SK-N-SH (cell line): ENCODE measurements at places on chromosomes 1 and 21.

GRCh38 chr1:118812555-118812954 lies 175.6 kb downstream of the TBX15 start:
- DNase-seq, result no peak

DNA sequence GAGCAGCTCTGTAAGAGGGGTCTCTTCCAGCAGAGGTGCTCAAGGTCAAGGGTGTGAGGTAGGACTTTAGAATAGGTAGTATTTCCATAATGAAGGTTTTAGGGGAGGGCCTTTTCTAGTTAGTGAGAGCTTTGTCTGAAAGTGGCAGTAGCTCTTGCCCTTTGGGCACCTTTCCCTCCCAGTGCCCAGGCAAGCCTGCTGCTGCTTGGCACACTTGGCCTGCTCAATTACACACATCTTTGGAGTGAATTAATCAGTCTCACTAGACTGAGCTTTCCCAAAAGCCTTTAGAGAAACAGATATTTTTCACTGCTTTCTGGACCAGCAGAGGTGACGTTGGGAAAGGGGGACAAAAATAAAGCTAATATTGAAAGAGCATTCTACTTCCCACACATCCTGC lies 48.0 kb downstream of the MAB21L3 start:
- DNase-seq, result no peak

GRCh38 chr21:45050797-45051489 lies 23.4 kb upstream of the ADARB1 start:
- DNase-seq, result no peak

DNA sequence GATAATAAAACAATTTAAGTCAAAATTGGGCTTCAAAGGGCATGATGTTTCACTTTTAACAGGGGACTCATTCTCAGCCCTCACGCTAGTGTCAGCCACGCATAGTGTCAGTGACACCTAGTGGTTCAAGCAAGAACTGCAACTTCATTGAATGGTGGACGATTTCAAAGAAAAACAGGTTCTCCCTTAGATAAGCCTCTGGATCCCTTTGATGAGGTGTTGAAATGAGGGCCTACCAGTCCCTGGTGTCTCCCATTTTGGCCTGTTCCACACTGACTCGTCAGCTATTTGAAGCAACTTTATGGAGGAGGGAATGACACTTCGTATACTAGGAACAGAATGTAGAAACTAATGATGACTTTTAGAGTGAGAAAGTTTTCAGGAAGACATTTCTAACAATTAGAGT lies 56.2 kb downstream of the FCRL5 start:
- peak; percentile 42 for DNase-seq

DNA sequence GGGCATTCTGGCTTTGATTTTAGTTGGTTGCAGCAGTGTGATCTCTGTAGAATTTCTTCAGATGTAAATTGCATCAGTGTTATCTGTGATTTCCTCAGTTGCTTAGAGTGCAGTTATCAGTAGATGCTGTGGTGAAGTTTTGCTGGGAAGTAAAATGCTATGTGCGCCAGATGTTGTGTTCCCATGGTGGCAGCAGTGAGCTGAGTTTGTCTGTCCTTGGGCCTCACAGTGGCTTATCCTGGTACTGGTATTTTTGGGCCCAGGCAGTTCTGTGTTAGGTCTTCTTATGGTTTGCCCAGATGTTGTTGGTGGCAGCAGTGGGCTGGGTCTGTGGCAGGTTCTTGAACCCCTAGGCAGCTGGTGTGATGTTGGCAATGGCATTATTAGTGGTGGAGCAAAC lies 1242.1 kb downstream of the PLA2G4A start:
- no peak for DNase-seq

DNA sequence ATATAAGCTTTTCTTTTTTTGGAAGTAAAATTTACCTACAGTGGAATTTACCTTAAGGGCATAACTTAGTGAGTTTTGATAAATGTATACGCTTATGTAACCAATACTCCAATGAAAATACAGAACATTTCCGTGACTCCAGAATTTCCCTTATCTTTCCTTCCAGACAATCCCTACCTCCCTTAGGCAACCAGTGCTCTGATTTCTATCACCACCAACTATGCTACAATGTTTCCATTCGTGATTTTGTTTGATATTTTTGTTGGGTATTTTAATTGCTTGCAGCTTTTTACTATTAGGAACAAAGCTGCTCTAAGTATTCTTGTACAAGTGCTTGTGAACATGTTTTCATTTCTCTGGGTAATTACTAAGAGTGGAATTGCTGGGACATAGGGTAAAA lies 14.6 kb downstream of the IFT25 start:
- DNase-seq, result no peak

DNA sequence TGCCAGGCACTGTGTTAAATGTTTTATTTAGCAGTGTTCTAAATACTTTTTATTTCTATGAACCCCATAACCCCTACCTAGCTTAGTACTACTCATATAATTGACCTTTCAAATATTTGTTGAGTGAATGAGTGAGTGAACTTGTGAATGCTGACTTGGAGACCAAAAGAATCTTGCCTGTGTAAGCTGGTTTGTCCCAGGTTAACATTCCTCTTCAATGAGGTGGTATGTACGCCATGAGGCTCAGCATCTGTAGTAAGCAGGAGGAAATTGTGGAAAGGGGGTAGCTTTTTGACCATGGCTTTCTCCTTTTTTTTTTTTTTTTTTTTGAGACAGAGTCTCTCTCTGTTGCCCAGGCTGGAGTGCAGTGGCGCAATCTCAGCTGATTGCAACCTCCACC lies 14.6 kb downstream of the MED18 start:
- DNase-seq, result no peak

DNA sequence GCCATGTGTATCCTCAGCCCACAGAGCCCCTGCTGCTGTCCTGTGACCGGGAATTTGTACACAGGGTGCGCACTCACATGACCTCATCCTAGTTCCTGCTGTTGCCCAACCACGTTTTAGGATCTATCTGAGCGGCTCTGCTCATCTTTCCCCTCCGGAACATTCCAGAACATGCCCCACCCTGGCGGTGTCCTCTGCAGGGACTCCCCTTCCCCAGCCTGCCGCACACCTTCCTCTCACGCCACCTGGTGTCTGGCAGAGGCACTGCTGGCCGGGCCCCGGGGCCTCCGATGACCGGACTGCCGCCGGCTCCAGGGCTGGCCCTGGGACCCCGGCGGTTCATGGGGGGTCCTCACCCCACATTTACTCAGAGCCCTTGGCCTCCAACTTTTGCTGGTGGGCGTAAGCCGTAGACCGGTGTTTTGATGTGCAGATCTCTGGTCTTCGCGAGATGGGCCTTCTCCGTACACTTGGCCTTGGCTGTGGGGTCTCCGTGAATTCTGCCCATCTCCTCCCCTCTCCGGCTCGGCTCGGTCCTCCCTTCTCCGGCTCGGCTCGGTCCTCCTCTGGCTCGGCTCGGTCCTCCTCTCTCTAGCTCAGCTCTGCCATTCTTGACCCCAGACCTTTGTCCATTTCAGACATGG lies 29.5 kb downstream of the ARHGEF16 start:
- DNase-seq, result peak; percentile 83

- DNase-seq, result no peak
These were observed 45.0 kb downstream of the XCL1 start for GRCh38 chr1:168621356-168621755.

- peak; percentile 36 for DNase-seq
These were observed 20.0 kb upstream of the IGSF5 start for GRCh38 chr21:39724944-39725343.

DNA sequence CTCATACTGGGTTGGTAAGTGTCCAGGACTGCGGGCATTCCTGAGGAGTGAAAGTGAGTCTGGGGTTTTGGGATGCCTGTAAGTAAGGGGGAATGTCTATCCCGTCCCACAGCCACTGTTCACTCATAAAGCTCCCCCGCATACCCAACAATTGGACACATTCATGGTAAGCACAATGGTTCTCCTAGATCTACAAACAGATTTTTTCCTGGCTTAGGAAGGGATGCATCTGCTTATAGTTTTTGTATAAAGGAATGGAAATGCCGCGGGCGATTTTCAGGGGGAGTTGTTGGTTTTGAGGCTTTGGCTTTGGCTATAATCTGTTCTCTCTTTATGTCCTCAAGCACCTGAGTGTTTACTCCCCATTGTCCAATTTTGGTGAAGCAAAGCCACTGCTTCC lies 7.1 kb downstream of the ERVH48-1 start:
- DNase-seq, result no peak

- no peak for DNase-seq
These were observed 13.3 kb downstream of the TESK2 start for GRCh38 chr1:45477646-45478045.

DNA sequence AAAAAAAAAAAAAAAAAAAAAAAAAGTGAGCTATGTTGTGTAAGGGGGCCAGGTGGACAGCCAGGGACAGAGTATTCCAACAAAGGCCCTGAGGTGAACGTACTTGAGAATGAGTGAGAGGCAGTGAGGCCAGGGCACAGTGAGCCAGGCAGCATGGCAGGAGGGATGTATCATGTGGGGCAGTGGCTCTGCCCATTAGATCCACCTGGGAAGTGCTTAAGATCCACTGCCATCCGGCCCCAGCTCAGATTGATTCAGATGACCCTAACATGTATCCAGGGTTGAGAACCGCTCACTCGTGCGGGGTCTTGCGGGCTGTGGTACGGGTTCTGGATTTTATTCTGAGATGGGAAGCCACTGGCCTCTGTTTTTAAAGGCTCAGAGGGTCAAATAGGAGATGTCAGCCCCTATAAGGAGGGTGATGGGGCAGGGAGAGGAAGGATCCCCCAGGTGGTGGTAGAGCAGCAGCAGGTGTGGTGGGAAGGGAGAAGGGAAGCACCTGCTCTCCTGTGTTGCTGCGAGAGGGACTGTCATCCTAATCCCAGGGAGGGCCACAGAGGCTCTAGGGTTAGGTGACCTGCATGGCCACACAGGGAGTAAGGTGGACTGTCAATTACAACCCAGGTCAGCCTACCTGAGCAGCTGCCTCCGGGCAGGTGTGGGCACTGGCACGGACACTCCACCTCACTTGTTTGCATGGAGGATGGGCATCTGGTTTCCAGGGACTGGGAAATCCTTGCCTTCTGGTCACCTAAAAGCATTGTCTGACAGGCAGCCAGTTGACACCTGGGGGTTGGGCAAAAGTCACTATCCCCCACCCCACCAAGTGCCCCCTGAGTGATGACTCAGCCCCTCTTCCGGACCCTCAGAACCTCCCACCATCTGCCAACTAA lies 31.6 kb downstream of the CDK18 start:
- peak; percentile 4 for DNase-seq

GRCh38 chr1:66503841-66504470 lies 30.0 kb upstream of the SGIP1 start:
- DNase-seq, result peak; percentile 53

DNA sequence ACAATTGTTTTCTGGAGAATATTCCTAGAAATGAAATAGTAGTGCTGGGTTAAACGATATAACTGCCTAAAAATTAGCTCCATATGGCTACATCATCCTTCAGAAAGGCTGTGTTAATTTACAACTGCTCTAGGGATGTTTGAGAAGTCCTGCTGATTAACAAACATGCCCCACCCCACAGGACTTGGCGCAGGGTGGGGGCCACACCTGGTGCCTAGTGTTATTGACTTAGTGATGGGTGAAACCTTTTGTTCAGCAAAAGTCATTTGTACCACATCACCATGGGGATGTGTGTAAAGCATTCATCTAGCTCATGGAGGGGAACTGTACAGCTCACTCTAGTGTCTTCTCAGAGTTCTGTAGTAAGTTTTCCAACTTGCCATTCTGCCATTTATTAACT lies 492.8 kb downstream of the CAMTA1 start:
- DNase-seq, result no peak

- no peak for DNase-seq
These were observed 29.0 kb downstream of the STUM start for GRCh38 chr1:226577401-226578180.

DNA sequence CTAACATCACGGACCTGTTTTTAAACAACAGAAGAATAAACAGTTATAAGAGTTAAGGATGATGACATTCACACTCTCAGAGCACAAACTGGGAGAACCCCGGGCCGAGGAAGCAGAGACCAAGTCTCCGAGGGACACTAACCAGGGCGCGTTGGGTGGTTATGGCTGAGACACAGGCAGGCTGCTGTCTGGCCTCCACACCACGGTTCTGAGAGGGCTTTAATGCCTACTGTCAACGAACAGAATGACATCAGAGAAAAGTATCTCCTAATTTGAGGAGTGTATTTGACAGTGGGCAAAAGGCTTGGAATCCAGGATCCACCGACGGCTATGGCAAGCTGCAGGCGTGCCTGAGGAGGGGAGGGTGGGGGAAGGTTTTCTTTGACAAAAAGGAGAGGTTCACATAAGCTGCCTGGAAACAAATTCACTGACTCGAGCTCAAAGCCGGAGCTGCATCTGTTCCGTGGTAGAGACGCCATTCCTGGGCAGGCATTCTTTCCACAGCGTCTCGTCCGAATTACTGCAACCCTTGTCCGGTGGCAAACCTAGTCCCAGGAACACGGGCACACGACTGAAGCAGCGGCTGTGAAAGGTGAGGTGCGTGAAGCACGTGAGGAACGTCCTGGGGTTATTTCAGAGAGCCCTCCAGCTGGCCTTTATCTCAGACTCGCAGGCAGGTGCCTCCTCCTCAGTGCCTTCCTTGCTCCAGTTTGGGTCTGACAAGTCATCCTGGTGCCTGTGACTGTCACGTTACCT lies 9.4 kb downstream of the POFUT2 start:
- no peak for DNase-seq

DNA sequence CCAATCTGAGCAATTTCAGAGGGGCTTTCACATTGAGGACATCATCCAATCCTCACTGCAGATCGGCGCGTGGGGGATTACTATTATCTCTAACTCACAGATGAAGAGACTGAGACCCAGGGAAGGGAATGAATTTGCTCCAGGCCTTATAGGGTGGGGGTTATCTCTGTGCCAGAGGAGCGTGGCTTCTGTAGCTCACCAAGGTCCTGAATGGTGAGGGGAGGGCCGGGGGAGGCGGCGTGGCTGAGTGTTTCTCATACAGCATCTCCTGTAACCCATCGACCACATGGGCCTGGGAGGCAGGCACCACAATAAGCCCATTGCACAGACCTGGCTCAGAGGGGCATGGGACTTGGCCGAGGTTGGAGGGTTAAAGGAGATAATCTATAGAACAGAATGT lies 143.0 kb upstream of the KLHDC7A start:
- DNase-seq, result no peak

GRCh38 chr1:246482805-246483568 lies 24.1 kb downstream of the SMYD3 start:
- no peak for DNase-seq

- DNase-seq, result no peak
These were observed 27.5 kb downstream of the TRPM2 start for GRCh38 chr21:44380876-44381275.

GRCh38 chr1:82225421-82226185 lies 424.9 kb downstream of the ADGRL2 start:
- DNase-seq, result no peak

- no peak for DNase-seq
These were observed 39.3 kb downstream of the PLEKHA6 start for GRCh38 chr1:204320382-204320804.

DNA sequence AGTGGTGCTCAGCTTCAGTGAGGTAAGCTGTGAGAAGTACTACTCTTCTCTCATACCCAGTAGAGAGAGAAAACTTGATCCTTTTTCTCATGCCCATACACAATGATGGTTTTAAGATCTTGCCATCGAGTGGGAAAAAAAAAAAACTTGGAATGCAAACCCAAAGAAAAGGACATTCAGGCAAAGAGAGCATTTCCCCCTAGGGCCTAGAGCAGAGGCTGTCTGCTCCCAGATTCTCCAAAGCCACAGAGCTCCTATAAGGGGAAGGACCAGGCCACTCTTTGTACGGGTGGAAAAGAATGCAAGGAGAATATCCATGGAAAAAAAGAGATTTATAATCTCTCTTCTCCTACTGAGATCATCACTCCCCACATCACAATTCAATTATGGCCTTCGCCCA lies 34.9 kb downstream of the MROH9 start:
- no peak for DNase-seq

GRCh38 chr1:58805716-58806571 lies 22.1 kb upstream of the JUN start:
- DNase-seq, result no peak
